ENCODE measurements at places on chromosomes 4 and X. TPM values are rescaled to one million over a fixed set of nuclear protein-coding genes. Genes with fewer than 3 reads are reported as not detected.

The ARX gene
- total RNA-seq: not detected

The OCIAD2 gene
- 61.4 TPM for total RNA-seq

The PDCL2 gene
- total RNA-seq: not detected

The TGIF2LX gene
- total RNA-seq: not detected

The FRMD7 gene
- not detected for total RNA-seq

The SPIN2A gene
- 0.13 TPM for total RNA-seq

The REELD1 gene
- total RNA-seq: not detected

The CYBB gene
- not detected for total RNA-seq

The PITX2 gene
- total RNA-seq: under 0.01 TPM

The PCDH19 gene
- 0.25 TPM for total RNA-seq

Data from dermis microvascular lymphatic vessel endothelial cell (primary cell).